Skeletal muscle cell (primary cell): ENCODE measurements at places on chromosomes 3 and 15.

DNA sequence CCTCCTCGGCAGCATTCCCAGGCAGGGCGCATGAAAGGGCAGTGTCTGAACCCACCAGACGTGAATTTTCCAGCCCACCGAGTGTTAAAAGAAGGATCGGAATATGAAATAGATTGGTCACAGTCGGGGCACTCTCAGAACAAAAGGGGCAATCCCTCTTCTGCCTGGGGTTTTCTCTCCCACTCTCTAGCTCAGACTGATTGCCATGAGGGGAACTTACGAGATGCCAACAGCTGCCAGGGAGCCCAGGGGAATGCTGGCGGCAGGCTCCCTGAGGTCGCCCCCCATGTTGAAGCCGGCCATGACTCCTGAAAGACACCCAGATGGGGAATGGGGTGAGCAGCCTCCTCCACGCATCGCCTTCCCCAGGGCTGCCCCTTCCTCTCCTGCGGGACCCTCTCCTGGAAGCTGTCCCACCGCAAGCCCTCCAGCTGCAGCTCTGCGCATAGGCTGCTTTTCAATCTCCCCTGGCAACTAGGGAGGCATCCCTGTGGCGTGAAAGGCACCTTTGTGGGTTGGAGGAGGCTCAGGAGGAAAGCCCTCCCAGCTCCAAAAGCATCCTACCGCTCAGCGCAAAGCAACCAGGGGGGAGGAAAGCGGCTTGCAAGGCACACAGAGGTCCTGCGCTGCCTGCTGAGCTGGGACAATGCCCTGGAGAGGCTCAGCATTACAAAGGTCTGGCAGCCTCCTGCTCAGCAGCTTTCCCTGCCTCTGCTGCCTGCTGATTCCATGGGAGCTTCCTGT, 64.8 kb upstream of the HEG1 start:
- no peak for DNase-seq

GRCh38 chr3:195148549-195148948, 122.4 kb downstream of the XXYLT1 start:
- no peak for DNase-seq

DNA sequence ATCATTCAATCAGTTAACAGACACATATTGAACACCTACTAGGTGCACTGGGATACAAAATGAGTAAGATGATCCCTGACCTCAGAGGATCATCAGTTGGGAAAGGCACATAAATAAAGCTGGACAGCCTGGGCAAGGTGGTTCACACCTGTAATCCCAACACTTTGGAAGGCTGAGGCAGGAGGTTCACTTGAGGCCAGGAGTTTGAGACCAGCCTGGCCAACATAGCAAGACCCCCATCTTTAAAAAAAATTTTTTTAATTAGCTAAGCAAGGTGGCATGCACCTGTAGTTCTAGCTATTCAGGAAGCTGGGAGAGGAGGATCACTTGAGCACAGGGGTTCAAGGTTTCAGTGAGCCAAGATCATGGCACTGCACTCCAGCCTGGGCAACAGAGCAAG, 3.7 kb upstream of the KLHL24 start:
- no peak for DNase-seq

DNA sequence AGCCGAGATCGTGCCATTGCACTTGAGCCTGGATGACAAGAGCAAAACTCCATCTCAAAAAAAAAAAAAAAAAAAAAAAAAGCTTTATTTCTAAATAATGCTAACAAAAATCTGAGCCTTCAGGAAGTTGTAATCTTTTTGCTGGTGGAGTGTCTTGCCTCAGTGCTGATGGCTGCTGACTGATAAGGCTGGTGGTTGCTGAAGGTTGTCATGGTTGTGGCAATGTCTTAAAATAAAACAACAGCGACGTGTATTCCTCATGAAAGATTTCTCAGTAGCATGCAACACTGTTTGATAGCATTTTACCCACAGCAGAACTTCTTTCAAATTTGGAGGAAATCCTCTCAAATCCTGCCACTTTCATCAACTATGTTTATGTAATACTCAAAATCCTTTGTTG, 77.4 kb upstream of the PTPRG start:
- no peak for DNase-seq

DNA sequence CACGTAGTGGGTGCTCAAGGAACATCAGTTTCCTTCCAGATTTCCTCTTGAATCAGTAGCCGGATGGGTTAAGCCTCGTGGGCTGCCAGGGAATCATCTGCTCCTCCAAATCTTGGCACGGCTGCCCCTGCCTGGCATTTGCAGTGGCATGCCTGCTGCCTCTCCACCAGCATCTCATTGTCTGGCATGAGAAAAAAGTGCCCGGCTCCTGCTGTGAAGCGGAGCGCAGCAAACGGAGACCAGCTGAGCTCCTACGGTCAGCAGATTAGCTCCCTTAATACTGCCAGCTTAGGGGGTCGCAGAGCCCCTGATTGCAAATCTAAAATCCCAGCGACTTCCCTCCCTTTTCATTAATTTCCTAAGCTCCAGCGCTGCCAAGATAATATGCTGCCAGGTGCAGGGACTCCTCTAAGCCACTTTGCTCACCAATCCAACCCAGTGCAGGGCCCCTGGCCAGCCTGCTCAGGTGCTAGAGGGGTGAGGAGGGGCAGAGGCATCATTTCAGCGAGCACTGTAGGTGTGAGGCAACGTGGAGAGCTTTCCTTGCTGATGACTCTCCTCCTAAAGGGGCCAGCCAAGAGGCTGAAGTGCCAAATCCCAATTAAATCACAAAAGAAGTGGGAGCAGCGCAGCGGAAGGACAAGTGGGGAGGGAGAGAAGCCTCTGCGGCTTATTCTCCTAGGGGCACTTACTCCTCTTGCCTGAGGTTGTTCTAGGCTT, 49.6 kb upstream of the ST8SIA2 start:
- no peak for DNase-seq

DNA sequence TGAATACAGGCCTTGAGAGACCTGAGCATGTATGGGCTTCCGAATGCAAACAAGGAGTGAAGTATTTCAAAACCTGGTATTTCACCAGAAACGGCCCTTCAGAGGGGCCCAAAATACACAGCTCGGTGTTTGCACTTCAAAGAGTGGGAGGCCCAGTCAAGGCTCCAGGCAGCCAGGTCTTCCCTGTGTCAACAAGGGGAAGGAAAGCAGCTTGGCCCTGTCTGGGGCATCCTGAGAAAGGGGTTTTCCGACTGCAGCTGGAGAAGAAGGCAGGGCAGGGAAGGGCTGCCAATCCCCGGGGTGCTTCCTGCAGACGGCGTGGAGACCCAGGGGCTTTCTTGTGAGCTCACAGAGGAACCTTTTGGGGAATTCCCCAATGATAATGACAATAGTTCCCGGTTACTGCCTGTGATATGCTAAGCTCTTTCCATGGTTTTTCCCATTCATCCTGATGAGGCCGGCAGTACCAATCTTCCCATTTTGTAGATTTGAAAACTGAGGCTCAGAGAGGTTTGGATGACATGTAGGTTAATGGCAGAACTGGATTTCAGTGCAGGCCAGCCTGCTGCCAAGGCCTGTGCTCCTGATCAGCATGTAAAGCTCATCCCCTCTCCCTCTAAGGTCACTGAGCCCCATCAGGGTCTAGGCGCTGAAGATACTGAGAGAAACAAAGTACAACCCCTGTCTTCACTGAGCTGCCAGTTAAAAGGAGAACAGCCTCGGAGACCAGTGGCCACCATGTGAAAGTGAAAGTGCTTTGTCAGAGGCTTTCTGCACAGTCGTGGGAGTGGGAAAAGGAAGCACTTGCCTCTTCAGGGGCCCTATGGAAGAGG, 43.0 kb upstream of the TLE3 start:
- DNase-seq = no peak

DNA sequence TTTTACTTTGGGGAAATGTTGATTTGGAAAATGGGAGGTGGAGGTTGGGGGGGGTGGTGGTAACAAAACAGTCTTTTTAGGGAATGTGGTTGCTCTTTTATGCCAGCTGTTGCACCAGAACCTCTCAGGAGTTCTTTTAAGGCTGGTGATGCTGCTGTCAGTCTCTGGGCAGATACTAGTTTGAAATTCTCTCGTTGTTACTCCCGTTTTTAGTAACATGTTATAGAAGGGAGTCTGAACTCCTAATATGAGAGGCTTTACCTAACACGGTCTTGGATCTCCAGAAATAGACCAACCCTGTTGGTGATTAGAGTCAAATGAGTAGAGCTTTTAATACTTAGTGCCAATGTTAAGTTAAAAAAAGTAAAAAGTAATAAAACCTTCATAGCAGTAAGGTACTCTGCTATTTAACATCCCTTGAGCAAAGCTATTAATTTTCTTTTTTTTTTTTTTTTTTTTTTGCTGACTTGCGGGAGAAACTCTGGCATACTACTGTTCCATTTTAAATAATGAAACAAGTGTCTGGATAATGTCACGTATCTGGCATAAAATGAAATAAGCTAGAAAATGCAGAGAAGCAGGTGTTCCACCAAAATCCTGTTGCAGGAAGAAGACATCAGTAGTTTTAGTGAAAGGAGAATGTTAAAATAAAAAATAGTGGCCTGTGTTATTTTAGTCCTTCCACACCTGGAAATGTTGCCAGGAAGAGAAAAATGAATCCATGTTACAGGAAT, 156.7 kb downstream of the CACNA1D start:
- DNase-seq = no peak

GRCh38 chr3:108879915-108880314, 57.3 kb downstream of the TRAT1 start:
- DNase-seq = no peak

DNA sequence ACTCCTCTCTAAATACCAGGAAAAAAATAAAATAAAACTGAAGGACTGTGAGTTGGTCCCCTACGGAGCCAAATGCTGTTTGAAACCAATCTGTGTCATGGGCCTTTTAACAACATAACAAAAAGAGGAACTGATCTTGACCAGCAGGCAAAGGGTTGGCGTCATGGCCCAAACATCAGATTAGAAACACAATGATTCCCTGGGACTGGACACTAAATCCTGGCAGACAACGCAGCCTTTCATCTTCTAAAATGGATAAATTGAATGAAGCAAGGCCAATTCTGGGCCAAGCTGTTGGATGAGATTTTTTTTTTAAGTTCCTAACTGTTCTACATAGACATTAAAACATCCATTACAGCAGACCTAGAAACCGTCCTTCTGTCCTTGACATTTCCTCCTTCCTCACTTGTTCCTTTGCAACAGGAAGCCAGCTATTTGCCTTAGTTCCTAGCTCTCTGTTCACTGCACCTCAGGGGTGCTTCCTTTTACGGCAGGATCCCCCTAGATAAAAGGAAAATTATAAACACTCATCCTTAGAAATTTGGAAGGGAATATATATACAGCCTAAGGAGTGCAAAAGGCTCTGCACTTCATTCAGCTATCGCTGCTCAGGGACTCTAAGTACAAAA, 21.6 kb upstream of the TAFA4 start:
- DNase-seq = no peak

DNA sequence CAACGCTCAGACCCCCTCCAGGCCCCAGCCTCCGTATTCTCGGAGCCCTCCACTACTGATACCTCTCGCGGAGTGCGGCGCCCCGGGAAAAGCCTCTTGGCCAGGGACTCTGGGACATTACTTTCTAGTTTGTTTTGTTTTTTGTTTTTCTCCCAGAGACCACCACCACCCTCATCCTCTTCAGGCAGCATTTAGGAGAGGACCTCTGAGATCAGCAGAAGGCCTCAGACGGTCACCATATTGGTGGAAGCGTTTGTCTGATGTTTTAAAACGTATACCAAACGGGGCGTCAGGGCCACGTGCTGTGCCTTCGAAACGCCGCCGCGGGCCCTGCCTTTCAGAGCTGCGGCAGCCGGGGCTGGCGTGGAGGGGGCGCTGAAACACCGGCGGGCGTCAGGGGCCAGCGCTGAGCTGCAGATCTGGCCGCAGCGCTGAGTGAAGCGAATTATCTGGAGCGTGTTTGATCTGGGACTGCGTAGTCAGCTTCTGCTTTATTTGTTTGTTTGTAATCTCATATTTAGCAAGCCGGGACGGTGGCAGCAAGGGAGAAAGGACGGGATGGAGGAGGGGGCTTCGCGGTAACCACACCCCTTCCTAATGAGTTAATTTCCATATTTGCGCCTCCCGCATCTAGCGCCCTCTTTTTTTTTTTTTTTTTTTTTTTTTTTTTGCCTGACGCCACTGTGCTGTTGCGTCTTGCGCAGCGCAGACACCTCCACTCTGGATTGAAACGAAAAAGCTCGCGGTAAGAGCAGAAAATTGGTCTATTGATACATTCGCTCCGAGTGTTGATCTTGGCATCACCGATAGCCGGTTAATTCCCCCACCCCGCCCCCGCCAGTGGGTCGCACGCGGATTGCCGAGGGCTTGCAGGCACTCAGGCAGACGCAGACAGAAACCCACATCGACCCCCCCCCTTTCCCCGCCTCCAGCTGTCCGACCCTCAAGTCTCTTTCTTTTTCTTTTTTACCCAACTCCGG, 14.9 kb downstream of the SOX2 start:
- no peak for DNase-seq

GRCh38 chr15:59276225-59277178, 69.9 kb downstream of the LDHAL6B start:
- no peak for DNase-seq

DNA sequence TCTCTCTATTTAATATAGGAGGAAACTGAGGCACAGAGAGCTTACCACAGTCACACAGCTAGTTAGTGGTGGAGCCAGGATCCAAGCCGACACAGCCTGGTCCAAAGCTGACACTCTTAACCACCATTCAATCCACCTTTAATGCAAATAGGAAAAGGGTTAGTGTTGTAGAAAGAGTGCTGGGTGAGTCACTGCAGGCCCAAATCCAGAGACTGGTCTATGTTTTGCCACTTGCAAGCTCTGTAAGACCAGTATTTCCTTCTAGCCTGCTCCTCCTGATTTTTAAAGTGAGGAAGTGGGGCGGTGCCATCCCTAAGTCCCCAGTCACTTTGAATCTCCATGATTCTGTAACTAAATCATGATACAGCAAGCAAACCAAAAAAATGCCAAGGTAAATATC, 111.0 kb downstream of the MECOM start:
- no peak for DNase-seq

DNA sequence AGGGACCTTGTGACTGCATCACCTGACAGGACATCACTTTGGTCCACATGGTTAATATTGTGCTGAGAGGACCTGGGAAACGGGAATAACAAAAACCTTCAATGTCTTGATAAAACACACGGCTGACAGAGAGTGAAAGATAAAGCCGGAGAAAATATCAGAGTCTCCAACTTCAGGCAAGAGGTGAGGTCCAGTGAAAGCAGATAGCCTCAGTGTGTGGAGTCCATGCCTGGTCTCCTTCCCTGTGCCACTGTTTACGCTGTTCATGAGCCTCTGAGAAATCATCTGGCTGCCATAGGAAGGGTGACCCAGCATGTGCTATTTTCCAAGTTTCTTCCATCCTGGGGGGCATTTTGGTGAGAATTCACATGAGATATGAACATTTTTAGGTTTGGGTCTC, 39.8 kb downstream of the CCR3 start:
- DNase-seq = no peak

DNA sequence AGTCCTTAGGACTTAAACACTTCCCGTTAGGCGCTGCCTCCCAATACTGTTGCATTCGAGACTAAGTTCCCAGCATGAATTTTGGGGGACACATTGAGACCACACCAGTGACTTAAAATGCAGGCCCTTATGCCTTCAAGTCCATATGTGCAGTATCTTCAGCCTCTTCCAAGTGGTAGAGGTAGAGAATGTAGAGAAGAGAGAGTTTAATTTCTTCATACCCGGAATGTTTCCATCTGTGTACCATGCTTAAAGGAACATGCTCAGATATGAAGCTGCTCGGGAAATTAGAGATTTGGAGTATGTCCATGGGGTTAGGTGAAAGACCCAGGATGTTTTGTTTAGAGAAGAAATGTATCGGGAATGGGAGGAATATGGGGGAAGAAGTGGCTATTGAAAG, 12.6 kb downstream of the DUT start:
- no peak for DNase-seq

- DNase-seq = no peak
Measured at GRCh38 chr15:45143056-45143455, 13.3 kb downstream of the DUOX1 start.
